ENCODE measurements at places on chromosomes 1 and 21.

- DNase-seq, result no peak
These were observed 404.0 kb upstream of the VAMP3 start for GRCh38 chr1:7366955-7367665.

DNA sequence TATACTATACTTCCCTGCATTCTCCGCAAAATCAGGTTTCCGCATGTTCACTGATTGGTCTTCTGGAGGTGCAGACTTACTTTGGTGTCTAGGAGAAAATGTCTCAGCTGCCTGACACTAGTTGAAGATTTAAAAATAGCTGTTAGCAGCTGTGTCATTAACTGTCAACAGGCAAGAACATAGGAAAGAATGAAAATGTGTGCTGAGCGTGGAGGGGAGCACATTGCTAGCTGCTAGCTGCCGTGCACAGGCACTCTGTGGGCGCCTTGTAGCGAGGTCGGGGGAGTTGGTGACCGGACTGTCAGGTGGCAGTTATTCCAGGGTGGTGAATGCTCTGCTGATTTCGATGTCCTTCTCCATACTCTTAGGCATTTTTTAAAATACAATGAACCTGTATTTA is 5.2 kb downstream of the FAAH start:
- no peak for DNase-seq

DNA sequence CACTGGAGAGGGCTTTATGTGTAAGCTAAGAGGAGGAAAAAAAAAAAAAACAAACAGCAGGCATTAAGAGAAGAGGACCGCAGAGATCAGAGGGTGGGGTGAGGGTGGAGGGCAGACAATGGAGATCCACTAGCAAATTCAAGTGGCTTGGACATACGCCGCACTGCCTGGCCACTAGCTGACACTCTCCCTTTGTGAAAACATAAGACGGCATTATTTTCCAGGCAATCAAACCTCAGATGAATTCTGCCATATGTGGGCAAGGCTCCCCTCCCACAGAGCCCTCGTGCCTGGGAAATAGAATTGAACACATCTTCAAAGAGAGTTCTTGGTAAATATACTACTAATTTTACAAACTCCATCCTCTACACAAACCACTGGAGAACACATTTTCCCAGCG is 53.6 kb downstream of the ERG start:
- DNase-seq, result no peak

DNA sequence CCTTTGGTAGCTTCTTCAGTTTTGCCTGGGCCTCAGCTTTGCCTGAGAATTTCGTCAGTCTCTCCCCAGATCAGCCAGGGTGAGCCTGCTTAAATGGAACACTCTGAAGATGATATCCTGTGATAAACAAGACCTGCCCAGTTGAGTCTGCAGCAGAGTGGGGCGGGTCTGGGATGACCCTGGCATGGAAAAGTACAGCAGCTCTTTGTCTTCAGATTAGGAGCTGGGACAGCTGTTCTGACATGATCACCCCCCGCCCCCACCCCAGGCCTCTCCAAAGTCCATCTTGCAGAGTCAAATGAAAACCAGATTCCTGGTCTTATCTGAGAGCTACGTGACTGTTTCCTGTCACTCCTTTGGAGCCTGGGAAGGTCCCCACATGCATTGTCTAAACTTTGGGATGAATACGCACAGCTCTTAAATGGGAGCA is 2.2 kb upstream of the TMEM51 start:
- no peak for DNase-seq

- no peak for DNase-seq
These were observed 89.5 kb upstream of the PLXNA2 start for GRCh38 chr1:208333676-208334075.

- DNase-seq, result peak; percentile 27
These were observed 52.7 kb upstream of the DIRAS3 start for GRCh38 chr1:68103011-68103545.

DNA sequence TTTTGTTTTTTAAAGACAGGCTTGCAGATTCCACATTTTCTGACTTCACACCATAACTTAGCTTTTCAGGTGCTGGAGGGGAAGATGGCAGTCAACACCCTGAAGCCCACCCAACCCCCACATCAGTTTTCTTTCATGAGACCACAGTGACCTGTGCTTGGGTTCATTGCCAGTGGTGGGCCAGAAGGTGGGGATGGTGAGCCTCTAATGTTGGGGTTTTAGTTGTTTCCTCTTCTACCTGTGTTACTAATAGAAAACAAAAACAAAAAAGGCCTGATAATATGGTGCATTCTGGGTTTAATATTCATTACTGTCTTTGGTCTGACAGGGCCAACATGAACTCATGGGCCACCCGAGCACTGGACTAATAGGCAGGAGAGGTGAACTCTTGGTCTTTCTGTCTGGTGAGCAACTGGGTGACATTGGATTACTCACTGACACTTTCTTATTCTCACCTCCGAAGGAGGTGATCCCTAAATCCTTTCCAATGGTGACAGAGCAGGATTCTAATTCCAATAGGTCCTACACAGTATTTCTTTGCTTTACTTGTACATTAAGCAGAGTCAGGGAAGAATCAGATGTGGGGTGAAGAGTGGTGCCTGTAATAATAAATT is 132.8 kb downstream of the CLIC6 start:
- no peak for DNase-seq

DNA sequence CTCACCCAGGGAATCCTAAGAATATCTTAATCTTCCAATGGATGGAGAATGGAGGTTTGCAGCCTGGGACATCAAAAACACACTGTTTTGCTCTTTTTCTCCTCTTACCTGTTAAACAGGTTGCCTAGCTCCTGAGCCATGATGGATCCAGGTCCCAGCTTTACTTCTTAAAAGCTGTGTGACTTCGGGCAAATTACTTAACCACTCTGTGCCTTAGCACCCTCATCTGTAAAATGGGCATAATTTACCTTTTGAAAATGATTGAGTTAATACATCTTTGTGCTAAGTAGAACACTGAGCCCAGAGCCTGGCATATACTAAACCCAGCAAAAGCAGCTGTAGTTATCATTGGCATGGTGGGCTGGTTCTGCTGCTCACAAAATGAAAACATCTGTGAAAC is 10.2 kb downstream of the COQ8A start:
- DNase-seq, result no peak

- DNase-seq, result no peak
These were observed 86.6 kb upstream of the ACTRT2 start for GRCh38 chr1:2934642-2935081.

GRCh38 chr1:8122160-8122476 is 96.0 kb upstream of the ERRFI1 start:
- no peak for DNase-seq

DNA sequence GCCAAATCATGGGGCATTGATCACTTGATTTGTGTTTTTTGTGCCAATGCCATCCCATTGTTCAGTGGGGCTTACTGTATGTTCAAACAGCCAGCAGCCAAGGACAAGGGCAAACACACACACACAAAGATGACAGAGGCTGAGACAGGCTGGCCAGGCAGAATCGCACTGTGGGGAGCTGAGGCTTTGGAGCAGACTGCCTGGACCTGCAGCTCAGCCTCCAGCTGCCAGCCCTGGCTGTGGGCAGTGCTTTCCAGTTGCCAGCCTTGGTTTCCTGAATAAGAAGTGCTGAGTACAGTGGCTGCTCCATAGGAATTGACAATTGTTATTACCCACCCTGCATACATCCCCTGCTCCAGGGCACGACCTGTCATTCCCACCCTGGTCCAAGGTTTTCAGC is 16.9 kb upstream of the PCP4 start:
- DNase-seq, result no peak

- no peak for DNase-seq
These were observed 60.6 kb downstream of the NAV1 start for GRCh38 chr1:201599548-201599947.

DNA sequence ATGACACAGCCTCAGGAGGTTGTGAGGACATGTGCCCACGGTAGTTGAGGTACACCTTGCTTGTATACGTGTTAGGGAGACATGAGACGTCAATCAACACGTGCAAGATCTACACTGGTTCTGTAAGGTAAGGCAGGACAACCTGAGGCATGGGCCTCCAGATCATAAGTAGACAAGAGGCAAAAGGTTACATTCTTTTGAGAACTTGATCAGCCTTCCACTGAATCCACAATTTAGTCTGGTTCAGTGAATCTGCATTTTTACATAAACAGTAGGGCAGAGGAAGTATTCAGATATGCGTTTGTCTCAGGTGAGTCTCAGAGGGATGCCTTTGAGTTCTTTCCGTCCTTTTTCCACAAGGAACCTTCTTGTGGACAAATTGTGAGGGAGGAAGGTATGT is 348.9 kb downstream of the ASTN1 start:
- no peak for DNase-seq

GRCh38 chr1:194372266-194372665 is 1185.9 kb upstream of the B3GALT2 start:
- no peak for DNase-seq

- DNase-seq, result no peak
These were observed 8.8 kb upstream of the AHCYL1 start for GRCh38 chr1:109975718-109976117.

DNA sequence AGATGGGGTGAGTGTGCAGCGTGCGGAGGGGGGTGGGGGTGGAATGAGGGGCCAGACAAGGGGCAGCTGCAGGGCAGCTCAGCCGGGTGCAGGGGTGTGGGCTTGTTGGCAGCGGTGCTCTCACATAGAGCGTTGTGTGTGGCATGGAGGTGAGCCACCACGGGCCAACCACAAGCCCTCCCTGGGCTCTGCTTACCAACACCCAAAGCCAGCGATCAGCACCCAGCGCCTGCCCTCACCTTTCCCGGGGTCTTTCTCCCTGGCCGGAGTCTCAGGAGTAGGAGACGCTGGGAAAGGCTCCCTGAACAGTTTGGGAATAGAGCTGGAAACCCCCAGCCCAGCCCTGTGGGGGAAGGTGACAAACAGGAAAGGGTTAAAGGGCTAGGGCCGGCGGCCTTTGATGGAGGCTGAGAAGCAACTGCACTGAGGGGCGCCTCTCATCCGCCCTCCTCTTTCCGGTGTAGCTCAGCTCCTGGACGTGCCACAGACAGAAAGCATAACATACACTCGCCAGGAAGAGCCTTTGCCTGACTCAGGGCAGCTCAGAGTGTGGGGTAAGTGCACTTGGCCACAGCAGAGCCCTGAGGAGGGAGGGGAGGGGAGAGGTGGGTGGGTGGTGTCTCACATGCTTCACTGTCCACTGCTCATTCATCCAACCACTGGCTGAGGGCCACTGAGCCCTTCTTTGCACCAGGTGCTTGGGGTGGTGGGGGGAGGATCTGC is 577 bp downstream of the IKBKE start:
- no peak for DNase-seq

DNA sequence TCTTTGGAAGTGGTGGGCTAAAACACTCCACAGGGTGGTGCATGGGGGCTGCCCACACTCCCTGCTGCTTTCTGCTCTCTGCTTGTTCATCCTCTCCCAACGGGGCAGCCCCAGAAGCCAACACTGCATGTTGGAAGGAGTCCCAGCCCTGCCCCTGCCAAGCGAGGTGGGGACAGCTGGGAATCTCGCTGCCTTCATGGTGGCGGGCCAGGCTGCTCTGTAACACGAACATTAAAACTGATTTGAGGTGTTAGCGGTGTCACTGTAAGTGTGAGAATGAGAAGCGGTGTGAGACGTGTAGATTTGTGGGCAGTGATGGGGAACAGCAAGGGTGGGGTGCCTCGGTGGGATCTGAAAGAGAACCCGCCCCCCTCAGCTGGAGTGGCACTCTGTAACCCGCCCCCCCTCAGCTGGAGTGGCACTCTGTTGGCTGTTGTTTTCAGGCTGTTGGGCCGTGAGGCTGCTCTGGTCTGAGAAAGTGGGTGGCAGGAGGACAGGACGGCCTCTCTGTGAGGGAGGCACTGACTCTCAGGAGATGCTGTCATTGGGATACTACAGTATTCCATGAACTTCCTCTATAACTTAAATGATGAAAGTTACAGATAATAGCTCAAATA is 80.9 kb downstream of the PCBP3 start:
- no peak for DNase-seq

- no peak for DNase-seq
These were observed 344.6 kb upstream of the LYPLAL1 start for GRCh38 chr1:218829097-218829496.

All from D721Med (cell line).